ENCODE measurements at places on chromosomes 5 and 9.
A peak's percentile ranks its signal among the peaks of the same experiment; 100 is the strongest.

DNA sequence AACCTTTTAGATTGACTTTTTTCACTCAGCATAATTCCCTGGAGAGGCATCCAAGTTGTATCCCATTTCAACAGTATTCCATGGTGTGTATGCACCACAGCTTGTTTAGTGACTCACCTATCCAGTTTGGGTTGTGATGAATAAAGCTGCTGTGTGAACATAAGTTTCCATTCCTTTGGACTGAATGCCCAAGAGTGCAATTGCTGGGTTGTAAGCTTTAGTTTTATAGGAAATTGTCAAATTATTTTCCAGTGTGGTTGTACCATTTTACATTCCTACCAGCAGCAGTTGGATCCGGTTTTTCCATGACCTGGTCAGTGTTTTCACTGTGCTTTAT is 60.9 kb upstream of the TMED7 start:
- DNase-seq, result no peak

DNA sequence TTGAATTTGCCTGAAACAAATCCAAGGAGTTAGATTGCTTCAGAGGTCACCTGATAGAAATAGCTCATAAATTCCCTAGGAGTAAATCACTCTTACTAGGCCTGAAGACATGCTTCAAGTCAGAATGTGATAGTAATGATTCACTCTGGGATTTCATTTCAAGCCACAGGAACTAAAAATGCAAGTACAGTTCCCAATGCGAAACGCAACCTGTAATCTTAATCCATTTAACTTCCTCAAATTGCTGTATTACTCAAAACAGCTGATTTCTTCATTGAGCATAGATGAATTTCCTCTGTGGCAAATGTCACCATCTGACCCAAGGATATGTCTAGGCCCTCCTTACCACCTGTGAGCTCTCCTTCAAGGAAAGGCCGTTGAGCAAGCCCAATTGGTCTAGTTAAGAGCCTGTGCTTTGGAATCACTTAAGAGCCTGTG is 32.1 kb upstream of the IL6ST start:
- DNase-seq, result no peak

DNA sequence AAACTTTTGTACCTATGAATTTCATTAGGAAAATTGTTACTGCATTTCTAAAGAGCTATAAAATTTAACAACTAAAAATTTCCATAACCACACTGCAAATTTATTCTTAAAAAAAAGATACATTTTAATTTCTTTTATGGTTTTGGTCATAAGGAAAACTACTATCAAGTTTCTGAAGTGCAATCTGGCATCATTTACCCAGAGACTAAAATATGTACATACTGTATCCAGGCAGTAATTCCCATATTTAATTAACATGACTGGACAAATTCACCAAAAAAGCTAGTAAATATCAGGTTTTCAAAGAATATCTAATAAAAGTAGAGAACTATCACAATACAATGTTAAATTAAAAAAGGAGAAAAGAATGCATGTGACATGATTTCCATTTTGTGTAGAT is 20.7 kb downstream of the PUM3 start:
- DNase-seq, result no peak

- DNase-seq, result no peak
These were observed 143.4 kb downstream of the GDNF start for GRCh38 chr5:37696190-37697021.

GRCh38 chr9:107948086-107948485 is 458.5 kb upstream of the KLF4 start:
- no peak for DNase-seq

DNA sequence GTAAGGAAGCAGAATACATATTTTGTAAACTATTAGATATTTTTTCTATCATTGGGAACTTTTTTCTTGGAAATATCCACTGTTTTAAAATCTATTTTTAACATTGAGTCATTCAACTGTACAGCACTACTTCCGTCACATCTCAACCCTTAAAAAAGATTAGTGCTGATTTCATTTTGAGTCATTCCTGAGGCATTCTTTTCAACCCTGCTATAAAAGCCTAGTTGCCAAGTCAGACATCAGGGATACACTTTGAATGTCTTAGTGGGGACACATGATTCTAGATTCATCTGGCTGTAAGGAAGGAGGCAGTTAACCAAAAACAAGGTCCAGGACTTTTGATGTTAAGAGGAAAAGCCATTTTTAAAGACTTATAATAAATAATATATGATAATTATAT is 160.9 kb downstream of the GIN1 start:
- DNase-seq, result no peak

- DNase-seq, result no peak
These were observed 369.6 kb upstream of the GRAMD2B start for GRCh38 chr5:126053630-126054029.

GRCh38 chr9:93951655-93952118 is 3.5 kb downstream of the BARX1 start:
- DNase-seq, result no peak

GRCh38 chr5:53671447-53671846 is 111.0 kb downstream of the NDUFS4 start:
- no peak for DNase-seq

DNA sequence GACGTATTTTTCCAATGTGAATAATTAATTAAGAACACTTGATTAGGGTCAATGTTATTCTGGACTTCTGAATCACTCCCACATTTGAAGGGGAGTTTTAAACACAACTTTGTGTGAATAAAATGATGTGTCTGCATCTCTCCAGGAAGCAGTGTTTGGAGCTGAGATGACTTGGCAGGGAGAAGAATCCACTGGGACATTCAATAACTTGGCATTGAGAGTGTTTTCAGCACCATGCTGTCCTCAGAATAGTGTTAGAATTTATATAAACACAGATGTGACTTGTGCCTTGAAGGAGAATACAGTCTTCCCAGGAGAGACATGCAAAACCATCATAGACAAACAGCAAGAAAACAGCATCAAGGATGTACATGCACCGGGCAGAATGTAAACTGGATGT is 32.7 kb upstream of the KCNMB1 start:
- DNase-seq, result no peak

DNA sequence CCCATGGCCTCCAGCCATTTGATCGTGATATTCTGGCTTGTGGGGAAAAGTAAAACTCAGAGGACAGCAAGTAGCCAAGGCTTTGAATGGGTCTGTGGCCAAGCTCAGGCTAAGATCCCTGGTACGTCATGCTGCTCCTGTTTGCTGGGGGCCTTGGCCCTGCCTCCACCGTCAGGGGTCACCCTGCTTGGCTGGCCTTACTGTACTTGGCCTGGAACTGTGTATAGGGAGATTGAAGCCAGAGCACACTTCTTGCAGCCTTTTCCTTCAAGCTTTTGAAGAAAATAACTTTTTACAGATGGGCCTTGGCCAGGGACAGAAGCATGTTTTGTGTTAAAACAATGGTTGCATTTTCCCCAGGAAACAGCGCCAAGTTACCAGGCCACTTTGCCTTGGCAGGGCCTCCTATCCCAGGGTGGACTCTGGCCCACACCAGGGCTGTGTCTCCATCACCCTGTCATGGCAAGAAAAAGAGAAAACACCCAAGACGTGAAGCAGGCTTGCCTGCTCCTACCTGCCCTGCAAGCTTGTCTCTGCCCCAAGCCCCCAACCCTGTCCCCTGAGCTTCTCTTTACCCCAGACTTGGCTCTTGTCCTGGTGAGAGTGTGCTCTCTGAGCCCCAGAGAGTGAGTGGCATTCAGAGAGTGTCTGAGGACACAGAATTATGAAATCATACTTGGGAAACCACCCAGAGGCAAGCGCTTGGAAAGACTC is 286.9 kb downstream of the GADD45G start:
- DNase-seq, result no peak

DNA sequence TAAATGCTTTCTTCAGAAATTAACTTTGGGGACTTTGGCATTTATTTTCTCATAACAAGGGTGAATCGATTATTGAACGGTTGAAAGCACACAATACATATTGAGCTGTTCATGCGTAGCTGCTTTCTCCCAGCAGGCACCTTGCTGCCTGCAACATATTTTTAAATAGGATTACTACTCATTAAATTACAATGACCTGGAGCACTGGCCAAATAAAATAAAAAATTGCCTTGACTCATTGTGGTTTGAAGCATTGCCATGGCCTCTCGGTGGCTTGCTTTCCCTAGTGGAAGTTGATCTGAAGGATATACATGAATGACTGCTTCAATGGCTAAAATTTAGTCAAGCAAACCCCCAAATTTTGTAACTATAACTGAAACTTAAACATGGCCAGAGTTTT is 181.6 kb upstream of the NUDT12 start:
- no peak for DNase-seq

- no peak for DNase-seq
These were observed 39.8 kb downstream of the STARD4 start for GRCh38 chr5:111472579-111472978.

DNA sequence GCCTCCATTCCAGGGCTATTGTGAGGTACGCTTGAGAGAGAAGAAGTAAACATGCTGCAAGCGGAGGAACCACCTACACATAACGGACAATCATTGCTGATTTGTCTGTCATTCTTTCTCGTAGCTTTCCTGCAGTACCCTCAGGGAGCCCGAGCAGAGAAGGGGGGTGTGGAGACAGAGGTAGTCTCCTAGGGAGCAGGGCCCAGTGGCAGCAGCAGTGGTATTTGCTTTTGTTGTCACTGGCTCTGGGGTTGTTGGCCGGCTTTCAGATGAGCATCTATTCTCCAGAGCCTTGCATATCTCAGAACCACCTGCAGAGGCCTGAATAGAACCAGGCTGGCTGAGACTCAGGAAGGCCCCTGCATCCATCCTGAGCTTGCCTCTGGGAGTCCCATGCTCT is 19.9 kb downstream of the ENHO start:
- no peak for DNase-seq

DNA sequence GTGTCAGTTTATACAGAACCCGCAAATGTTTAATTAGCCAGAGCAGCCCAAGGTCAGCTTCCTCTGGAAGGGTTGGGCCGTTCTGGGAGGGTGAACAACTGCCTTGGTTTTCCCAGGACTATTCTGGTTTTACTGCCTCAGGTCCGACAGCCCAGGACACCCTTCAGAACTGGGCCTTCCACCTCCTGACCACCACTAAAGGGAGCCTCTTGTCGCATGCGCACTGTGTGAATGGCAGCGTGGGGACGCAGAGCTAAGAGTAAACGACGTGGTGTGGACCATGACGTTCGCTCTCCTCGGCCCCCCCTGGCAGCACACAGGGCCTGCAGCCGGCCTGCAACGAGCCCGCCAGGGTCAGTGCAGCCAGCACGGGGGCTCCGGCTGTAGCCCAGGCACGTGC is 214.9 kb downstream of the FANCC start:
- DNase-seq, result no peak

DNA sequence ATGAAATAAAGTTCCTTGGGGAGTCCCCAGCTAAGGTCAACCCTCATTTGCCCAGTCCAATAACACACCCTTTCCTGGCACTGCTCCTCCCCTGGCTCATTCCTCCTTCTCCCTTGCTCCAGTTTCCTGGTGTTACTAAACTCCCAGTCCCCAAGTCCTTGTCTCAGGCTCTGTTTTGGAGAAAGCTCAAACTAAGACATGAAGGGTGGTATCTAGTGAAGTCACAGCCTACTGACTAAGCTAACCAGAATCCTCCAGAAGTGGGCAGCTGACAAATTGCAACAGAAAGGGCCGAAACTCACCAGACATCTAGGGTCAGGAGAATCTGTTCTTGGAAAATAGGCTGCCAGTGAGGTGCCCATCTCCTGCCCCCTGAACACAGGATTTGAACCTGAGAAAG is 118.7 kb upstream of the NEK6 start:
- no peak for DNase-seq

DNA sequence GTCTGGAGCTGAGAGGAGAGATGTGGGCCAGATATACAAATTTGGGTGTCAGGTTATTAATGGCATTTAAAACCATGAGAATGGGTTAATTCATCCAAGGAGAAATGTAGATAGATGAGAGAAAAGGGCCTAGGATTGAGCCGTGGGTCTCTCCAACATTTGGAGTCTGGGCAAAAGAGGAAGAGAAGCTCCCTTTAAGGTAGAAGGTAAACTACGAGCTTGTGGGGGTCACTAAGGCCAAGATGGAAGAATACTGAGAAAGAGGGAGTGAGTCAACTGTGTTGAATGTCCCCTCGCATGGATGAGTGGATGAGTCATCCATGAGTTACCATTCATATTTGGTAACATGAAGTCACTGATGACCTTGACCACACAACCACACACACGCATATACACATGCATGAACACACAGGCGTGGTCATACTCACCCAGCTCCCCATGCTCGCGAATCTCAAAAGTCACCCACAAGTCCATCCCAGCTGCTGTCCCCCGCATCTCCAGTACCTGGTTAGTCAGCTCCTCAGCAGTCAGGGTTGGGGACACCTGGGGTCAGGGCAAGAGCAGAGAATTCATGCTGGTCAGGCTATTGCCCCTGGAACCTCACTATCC is 6.8 kb upstream of the FCHSD1 start:
- DNase-seq, result no peak

DNA sequence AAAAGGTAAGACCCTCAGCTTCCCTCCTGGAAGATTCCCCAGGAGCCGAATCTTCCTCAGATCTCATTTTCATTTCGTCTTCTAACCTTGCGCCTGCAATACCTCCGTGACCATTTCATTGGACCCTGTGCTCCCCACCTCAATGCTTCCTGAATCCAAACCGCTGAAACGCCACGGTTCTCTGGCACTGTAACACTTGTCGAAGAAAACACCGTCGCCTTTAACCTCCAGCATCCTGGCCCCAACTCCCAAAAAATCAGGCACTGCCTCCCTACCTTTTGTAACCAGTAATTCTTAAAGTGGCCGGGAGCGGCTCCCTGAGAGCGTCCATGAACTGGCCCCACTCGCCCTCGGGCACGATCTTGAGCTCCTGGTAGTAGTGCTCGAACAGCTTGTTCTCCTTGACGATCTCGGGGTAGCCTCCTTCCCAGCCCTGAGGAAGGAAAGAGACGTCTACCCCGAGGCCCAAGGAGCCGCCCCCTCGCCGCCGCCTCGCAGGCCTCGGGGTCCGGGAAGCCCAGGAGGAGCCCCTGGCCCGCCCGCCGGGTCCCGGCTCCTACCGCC is 438 bp downstream of the NSUN2 start:
- DNase-seq, result no peak

GRCh38 chr9:35616681-35617459 is 1.3 kb downstream of the CD72 start:
- peak; percentile 83 for DNase-seq

- DNase-seq, result no peak
These were observed 218.7 kb downstream of the DCP2 start for GRCh38 chr5:113195251-113195650.

- no peak for DNase-seq
These were observed 6.2 kb downstream of the RBM22 start for GRCh38 chr5:150694612-150695011.

DNA sequence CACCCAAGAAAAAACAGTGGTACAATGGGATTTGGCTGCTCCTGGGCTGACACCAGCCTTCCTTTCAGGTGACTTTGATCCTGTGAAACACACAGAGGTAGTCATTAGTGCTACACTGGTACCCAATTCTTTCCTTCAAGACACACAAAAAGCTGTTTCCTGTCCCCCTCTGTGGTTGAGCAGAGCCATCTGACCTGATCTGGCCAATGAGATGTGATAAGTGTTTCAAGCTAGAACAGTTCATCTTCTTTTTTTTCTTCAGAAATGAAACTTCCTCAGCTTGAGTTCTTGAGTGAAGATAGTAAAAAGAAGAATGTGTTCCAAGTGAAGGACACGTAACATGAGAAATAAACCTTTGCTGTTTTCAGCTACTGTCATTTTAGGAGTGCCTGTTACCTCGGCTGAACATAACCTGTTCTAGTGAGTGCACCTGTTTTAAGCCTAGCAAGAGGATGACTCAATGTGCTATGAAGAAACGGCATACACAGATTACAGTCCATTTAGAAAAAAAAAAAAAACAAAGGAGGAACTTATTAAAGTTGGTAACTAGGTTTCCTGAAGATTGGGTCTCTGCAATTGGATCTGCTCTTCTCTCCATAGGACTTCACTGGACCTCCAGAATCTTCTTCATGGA is 287.8 kb downstream of the GAS1 start:
- no peak for DNase-seq

All from stimulated activated naive CD8-positive, alpha-beta T cell treated with anti-CD3 and anti-CD28 coated beads, Interleukin-15, Interleukin-2, amounts not matched to agents 100 U/mL and 50 U/mL, for 24 hours (primary cell).